ENCODE measurements at places on chromosomes 1 and 21.

GRCh38 chr1:9624081-9624480, 27.4 kb upstream of the PIK3CD start:
- DNase-seq: no peak

DNA sequence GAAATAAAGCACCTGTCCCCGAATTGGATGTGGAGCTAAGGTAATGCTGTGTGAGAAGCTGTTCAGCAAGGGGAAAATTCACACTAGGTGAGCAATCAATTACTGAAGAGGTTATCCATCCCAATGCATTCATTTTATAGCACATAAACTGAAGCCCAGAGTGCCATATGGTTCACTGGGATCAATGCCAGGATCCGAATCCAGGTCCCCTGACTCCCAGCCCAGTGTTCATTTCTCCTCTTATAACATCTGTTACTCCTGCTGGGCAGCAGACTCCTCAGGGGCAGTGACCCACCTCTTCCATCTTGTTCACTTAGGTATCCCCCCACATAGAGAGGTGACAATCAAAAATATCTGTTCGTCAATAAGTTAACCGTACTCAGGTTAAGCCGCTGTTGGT, 13.2 kb upstream of the SEC16B start:
- no peak for DNase-seq

DNA sequence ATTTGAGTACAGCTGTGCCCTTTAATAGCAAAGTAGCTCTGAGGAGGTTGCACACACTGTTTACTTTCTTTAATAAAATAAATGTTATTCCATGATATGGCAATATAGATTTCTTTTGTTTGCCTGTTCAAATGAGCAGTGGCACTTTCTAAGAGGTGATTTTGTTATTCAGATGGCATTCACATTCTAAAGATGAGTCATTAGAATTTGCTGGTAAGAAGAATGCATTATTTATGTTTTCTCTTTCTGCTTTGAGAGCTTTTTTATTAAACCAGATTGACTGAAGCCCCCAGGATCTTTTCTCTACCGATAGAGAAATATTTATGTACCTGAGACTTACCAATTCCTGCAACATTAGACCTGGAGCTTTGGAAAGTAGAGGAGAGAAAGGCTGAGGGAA, 11.2 kb upstream of the LEPR start:
- no peak for DNase-seq

GRCh38 chr1:236848274-236848923, 53.3 kb downstream of the MTR start:
- no peak for DNase-seq

DNA sequence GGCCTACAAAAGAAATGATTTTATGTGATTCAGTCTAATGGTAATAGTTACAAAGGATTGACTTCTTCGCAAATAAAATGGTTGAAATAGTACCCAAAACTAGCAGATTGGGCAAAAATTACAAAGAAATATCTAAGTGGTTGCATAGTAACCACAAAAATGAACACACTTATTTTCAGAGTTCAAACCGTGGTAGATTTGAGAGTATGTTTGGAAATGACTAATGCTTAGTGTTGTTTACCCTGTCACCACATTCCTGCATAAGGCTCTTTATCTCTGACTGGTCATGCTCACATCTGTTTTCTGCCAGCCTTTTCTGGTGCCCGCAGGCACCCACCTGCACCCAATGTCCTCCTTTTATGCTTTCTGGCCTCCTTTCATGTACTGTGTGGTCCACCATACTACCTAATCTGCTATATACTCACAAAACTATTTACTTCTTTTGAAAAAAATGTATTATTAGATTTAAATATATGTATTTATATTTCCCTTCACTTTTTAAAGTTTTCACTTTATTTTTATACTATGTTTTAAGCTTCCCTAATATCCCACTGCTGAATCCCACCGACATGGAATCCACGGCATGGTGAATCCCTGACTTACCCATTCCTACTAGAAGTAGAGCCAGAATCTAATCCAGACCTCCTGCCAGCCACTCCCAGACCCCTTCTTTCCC, 30.3 kb downstream of the PTPRC start:
- DNase-seq: no peak

DNA sequence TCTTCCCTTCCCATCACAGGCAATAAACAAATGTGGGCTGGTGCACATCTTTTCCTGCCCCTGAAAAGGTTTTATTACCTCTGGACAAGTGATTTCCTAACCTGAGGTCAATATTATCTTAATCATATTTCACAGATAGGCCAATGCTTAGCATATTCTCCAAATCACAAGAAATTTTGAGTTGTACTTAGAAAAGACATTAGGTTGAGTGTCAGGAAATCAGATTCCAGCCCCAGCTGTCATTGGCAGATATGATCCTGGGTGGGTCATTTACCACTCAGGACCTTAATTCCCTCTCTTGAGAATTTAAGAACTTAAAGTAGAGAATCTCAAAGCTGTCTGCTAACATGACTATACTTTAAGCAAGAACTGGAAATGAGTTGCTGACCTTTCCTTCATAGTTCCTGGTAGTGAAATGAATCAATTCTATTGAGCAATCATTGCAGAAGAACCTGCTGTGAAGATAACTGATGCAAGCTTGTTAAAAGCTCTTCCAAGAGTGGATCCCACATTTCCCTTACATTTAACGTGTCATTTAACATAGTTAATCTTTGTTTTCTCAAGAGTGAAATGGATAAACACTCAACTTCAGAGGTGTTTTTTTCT, 46.4 kb upstream of the CR2 start:
- DNase-seq: no peak

- DNase-seq: no peak
Measured at GRCh38 chr1:248416226-248416625, 13.4 kb downstream of the OR2T1 start.

DNA sequence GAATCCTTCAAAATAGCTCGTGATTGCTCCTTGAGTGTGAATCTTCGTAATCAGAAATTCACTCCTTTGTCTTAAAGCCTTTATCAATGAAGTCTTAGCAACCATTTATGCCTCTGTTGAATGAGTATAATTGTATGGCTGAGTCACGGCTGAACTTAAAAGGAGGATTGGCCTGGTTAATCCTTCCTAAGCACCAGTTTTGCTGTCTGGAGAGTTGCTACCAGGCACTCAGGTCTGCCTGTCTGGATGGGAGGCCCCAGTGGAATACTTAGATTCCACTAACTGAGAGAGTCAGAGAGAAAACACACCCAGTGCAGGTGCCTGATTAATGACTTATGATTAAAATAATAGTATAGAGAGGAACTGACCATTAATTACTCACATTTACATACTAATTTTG, 7.6 kb upstream of the HHAT start:
- no peak for DNase-seq

DNA sequence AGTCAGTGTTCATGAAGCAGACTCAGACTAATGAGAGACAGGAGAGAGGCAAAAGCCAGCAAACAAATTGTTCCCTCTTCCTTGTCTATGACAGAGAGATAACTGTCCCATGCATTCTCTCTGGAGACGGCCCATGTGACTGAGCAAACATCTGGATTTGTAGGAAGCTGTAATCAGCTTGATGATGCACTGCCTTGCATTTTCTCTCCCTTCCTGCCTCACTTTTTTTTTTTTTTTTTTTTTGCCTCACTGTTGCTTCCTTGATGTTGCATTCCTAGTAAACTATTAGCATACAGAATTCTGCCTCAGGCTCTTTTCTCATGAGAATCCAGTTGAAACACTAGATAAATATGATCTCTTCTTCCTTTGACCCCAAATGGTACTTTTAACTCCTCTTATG, 134.5 kb downstream of the HHIPL2 start:
- DNase-seq: no peak

GRCh38 chr21:31760931-31761330, 29.0 kb upstream of the SCAF4 start:
- no peak for DNase-seq

- no peak for DNase-seq
Measured at GRCh38 chr1:85279458-85280080, 3.1 kb upstream of the BCL10 start.

GRCh38 chr1:197463142-197463541, 195.1 kb downstream of the CRB1 start:
- no peak for DNase-seq

DNA sequence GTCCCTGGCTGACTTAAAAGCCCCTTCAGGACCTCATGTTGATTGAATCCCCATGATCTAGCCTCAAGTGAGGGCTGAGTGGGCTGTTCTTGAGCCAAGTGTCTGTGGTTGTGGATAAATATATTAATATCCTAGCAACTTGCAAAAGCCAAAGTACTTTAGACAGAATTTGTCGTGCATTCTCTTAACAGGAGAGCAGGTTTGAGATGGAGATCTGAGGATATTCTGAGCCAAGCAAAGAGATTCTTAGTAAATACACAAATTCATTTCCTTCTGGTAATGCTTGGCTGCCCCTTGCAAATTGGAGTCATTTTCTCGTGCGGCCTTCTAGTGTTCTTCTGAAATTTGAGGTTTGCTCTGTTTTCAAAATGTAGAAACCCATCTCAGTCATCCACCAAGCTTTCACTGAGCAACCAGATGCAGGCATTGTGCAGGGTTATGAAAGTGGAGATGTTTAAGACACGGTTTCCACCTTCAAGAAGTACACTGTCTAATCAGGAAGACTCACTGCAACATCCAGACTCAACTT, 242.1 kb upstream of the JUN start:
- no peak for DNase-seq

GRCh38 chr1:19512545-19512944, 27.2 kb upstream of the CAPZB start:
- DNase-seq: no peak

DNA sequence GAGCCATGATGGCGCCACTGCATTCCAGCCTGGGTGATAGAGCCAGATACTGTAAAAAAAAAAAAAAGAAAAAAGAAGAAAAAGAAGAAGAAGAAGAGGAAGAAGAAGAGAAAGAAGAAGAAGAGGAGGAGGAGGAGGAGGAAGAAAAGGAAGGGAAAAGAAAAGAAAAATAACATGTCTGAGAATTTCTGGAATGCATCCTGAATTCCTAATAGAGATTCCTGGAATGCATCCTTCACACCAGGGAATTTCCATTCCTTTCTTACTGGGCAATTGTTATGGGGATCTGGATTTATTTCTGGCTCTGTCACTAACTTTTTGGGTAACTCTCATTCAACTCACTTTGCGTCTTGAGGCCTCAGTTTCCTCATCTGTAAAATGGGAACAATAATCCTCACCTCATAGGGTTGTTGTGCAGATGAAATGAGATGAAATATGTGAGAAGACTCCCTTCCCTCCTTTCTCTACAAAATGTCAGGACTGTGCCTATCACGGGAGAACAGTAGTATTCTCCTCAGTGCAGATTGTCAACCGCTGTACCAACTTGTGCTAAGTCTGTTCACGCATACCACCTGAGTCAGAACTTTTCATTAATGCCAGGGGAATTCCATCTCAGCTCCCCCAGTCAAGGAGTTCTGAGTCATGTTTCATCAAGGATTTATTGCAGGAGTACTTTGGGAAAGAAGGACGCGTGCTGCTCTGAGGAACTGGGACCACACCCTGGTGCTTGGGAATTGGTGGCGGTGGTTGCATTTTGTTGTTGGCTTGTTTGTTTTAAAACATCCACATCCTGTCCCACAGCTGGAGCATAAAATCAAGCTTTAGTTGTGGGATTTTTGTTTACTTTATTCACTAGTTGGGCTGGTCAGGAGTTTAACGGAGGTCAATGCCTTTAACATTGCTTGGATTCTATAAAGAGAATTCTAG, 42.4 kb upstream of the ROR1 start:
- DNase-seq: no peak

- DNase-seq: peak; percentile 41
Measured at GRCh38 chr1:25795946-25796810, 3.8 kb upstream of the SELENON start.

- DNase-seq: no peak
Measured at GRCh38 chr1:244326757-244327156, 125.0 kb downstream of the ADSS2 start.

GRCh38 chr21:15275615-15276235, 210.9 kb upstream of the NRIP1 start:
- DNase-seq: no peak

GRCh38 chr1:119929643-119930315, 33.5 kb upstream of the ADAM30 start:
- DNase-seq: no peak

DNA sequence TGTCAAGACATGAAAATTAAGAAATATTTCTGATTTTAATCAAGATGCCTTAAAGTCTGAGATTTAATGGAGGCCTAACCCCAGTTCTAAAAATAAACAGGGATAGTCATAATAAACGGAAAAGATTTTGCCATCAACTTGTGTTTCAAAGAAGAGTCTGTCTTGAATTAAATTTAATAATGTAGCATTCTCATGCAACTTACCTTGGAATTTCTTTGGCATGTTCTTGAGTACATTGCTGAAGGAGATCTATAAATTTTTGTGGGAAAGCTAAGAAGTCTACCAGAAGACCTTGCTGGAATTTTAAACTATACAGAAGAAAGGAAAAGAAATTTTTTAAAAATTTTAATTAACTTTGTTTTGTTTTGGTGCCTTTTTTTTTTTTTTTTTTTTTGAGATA, 10.6 kb downstream of the SASS6 start:
- DNase-seq: no peak

- no peak for DNase-seq
Measured at GRCh38 chr1:211951856-211952255, 83.5 kb downstream of the INTS7 start.

DNA sequence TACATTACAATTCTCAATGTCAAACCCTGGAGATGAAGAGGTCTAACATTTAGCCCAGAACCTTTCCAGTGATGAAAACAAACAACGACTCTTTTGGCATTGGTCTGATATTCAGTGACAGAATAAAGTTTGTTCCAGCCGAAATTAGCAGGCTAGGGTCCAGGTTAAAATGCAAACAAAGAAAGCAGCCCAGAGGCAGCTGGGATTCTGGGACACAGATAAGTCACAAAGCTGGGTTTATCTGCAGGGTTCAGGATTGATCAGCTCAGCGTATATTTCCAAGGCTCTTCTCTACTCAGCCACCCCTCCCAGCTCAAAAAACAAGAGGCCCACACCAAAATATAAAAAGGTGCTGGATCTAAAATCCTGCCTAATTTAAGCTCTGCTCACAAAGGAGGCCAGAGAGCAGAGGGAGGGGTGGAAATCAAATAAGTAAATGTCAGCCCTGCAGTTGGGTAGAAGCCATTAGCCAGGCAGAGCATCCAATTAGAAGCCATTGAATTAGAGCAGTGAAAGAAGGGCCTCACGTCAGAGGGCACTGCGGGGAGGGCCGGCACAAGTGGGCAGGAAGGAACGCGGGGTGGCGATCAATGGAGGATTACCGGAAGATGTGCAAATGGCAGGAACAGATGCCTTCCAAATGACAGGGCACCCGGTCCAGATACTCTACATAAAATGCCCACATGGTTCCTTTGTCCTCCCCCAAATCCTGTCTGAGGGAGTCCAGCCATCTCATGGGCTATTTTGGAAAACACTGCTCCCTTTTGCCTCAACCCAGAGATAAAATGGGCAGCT, 3.2 kb upstream of the KLHDC8A start:
- DNase-seq: no peak

GRCh38 chr21:14526199-14526598, 19.9 kb downstream of the SAMSN1 start:
- no peak for DNase-seq

DNA sequence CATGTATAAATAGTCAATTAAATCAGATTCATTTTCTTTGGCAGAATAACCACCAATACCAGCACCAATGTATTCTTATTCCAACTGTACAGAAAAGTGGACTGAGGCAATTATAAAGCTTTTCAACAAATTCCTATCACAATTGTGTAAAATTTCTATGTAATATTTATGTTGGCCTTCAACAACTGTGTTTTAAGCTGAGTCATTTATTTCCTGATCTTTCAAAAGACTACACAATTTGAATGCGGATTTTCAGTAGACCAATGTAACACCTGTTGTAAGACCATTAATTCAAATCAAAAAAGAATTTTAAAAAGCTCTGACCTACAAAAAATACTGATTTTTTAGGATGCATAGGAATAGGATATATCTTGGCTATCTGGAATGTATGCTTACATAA, 25.5 kb downstream of the GPATCH2 start:
- DNase-seq: no peak

Data from activated T-cell treated with anti-CD3 and anti-CD28 coated beads, Interleukin-2, amount 50 U/mL, for 1 hour (primary cell).